Activated T-helper 1 cell treated with anti-CD3 and anti-CD28 coated beads, Interleukin-2, amount 50 U/mL, for 16 hours (primary cell): ENCODE measurements at places on chromosomes 6 and 20.

DNA sequence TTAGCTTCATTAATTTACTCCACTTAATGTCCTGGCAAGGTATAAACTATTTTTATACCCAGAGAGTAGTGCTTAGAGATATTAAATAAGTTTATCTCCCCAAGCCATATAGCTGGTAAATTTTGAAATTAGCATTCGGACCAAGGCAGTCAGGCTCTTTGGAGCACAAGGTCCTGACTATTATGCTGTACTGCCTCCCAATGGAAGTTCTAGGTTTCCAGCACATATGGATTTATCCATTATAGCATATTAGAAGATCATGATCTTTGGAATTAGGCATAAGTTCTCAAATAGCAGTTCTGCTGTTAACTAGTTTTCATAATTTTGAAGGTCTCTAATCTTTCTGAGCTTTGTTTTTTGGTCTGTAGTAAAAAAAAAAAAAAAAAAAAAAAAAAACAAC, 835.3 kb upstream of the EPHA7 start:
- DNase-seq: no peak

DNA sequence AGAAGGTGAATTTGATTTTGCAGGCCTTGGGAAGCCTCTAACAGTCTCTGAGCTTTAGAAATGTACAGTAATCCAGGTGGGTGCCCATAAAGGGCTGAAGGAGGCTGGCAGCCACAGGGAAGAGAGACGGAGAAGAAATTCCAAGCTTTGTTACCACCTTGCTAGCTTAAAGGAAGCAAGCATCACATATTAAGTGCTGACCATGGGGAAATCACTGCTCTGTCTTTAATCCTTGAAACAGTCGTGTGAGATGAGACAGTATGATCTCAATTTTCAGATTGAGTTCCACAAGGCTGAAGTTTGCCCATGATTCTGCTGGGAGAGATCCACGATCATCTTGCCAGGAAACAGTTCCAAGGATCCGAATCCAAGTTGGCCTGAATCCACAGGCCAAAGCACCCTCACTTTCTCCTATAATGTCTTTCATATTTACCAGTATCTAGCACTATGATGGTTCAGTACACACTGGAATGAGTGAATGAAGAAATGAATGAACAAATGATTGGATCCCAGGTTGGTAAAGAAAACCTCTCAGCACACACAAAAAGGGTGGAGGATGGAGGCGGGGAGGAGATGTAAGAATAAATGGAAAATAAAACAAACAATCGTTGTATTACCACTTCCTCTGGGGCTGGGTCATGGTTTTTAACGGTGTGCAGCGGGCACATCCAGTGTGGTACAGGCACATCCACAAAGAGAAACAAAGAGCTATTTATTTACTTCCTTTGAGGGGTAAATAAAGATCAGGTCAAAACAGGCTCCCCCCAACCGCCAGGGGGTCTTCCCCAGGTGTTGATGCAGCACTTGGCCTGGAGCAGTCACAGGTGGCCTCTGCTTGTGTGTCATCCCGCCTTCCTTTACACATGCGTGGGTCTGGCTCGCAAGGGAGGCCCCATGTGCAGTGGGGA, 28.2 kb upstream of the TAF8 start:
- peak; percentile 52 for DNase-seq

DNA sequence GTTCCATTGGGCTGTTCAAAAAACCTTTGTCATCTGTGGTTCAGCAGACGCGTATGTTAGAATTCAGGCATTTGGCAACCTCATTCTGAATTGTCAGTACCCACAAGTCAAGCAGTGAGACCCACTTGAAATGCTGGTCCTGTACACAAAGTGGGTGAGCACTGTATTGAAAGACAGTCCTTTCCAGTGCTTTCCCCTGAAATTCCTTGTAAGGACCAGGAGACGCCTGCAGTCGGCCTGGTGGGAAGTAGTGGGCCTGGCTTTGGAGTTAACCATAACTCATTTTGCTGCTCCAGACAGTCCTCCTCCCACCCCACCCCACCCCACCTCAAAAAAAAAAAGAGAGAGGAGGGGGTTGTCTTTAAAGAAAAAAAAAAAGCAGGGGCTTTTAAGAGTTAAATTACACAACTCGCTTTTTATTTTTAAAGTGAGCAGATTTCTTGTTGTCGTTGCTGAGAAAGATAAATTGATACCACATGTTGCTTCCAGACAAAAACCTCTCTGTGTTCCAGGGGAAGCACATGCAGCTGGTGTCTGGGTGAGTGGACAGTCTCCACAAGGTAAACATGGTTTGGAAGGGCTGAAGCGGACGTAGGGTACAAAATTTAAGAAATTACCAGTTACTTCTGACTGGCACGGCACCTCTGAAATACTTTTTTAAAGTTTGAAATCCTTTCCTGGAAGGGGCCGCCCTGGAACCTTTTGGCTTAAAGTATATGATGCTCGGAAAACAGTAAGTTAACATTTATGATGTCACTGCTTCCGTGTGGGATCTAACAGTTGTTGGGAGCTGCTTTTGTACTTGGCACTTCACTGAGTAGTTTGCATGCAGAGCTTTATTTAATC, 95.3 kb downstream of the FOXO3 start:
- DNase-seq: no peak

- no peak for DNase-seq
Observed at GRCh38 chr6:64644024-64644423, 1008.4 kb downstream of the PHF3 start.

- no peak for DNase-seq
Observed at GRCh38 chr6:106134087-106134770, 48.1 kb downstream of the PRDM1 start.
